Stimulated activated CD4-positive, alpha-beta T cell treated with anti-CD3 and anti-CD28 coated beads, Interleukin-12 subunit alpha, Interleukin-12 subunit beta, amount 100 ng/mL, for 4 hours (primary cell): ENCODE measurements at places on chromosomes 4 and X.

DNA sequence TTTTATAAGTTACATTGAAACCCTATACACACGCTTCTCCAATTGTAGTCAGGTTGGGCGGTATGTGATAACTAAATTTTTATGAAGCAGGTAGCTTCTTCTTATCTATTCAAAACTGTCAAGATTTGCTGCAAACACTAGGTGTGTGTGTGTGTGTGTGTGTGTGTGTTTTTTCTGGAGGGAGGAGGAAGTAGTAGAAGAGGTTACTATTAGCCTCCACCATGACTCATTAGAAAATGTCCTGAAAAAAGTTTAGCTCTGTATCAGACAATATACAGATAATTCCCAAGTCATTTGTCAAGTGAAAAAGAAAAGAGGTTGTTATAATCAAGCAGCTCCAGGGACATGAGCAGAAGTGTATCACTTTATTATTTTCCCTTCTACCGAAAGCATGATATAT lies 33.9 kb downstream of the PCDH7 start:
- no peak for DNase-seq

DNA sequence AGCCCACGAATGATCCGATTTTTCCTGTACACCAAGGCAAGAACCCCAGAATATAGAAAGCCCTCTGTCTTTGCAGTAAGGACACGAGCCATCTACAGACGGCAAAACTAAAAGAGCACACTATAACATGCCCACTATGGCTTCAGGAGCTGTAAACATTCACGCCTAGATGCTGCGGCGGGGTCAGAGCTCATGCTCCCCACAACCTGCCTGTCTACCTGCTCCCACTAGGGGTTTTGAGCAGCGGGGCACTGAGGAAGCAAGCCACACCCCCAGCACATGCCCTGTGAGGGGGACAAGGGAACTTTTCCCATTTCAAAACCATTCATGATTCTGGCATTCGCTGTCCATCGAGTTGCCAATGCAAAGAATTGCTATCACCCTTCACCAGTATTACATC lies 144.8 kb downstream of the PAPSS1 start:
- no peak for DNase-seq

DNA sequence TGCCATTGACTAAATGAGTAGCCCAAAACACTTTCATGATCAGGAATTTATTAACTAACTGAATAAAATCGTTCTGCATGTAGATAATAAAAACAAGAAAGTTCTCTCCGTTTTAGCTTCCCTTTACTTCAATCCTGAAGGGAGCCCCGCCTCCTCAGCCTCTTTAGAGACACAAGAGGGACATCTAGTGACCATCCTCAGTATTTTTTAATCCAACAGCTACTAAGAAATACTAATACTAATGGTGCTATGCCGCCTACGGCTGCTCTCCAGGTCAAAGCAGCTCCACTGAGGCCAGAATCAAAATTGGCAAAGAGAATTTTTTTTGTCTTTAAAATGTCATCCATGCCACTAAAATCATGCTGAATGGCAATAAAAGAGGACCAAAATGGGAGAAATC lies 3.2 kb upstream of the PCDH19 start:
- no peak for DNase-seq

DNA sequence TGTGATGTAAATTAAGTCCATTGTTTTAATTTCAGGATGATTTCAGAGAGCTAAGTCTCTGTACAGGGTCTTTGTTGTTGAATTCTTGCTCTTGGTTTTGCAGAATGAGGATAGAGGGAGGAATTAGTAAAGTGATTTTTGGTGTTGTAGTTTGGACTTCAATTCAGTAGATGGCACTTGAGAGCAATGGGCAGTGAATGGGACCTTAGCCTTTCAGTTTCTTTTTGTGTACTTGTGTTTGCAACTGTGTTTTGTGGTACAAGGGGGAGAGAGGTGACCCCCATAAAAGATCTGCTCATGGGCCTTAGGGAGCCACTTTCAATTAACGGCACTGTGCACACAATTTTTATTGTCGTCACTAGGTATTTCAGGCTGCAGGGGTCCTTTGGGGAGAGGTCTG lies 340.0 kb downstream of the DCAF12L2 start:
- no peak for DNase-seq

DNA sequence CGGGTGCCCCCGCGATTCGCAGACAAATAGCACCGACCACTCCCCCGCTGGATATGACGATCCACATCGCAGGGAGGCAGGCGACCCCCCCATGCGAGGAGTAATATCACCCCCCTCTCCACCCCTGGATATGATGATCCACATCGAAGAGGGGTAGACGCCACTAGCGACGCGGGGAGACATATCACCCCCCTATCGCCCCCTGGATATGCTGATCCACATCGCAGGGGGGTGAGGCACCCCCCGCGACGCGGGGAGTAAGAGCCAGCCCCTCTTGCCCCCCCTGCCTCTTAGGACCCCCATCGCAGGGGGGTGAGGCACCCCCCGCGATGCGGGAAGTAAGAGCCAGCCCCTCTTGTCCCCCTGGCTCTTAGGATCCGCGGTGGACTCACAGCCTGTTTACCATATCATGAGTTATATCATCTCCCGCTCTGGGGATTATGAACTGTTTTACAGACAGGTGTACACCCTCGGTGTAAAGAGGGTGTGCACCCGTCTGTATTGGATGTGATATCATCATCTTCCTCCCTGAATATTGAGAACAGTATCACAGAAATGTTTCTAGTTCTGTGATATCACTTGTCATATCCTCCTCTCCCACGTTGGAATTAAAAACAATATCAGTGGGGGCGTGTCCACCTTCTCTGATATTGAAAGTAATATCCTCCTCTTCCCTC lies 22.7 kb upstream of the DRD5 start:
- no peak for DNase-seq

GRCh38 chrX:134364711-134365110 lies 95.3 kb upstream of the HPRT1 start:
- no peak for DNase-seq

DNA sequence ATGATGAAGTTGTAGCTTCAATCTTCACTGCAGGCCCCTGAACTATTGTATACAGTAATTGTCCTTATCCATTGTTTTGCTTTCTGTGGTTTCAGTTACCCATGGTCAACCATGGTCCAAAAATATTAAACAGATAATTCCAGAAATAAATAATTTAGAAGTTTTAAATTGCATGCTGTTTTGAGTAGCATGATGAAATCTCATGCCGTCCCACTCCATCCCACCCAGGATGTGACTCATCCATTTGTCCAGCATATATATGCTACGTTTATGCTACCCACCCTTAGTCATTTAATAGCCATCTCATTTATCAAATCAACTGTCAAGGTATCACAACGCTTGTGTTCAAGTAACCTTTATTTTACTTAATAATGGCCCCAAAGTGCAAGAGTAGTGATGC lies 34.5 kb downstream of the IQCM start:
- no peak for DNase-seq

- no peak for DNase-seq
Measured at GRCh38 chrX:57138674-57139073, 1.5 kb upstream of the SPIN2A start.

DNA sequence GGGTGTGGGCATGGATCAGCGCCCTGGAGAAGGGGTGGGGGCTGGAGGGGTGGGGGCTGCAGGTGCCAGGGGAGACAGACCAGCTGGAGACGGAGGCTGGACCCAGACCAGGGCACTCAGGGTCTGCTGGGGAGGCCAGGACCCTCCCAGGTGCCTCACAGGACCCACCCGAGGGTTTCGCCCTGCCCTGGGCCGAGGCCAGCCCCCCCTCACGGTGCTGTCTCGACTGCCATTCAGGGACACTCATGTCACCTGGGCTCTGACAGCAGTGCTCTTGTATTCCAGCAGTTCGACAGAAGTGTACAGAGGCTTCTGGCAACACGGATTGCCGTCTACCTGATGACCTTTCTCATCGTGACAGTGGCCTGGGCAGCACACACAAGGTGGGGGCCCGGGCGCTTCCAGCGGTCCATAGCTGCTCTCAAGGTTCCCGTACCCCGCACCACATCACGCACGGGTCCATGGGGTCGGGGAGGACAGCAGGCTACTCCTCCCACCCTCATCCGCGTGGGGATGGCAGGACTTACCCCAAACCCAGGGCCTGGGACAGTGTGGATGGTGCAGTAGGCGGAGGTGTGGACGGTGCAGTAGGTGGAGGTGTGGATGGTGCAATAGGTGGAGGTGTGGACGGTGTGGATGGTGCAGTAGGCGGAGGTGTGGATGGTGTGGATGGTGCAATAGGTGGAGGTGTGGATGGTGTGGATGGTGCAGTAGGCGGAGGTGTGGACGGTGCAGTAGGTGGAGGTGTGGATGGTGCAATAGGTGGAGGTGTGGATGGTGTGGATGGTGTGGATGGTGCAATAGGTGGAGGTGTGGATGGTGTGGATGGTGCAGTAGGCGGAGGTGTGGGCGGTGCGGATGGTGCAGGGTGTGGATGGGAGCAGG lies 18.1 kb downstream of the TMEM175 start:
- no peak for DNase-seq

GRCh38 chr4:7843831-7844593 lies 95.6 kb downstream of the AFAP1 start:
- peak; percentile 74 for DNase-seq

- no peak for DNase-seq
Measured at GRCh38 chrX:5559386-5559785, 669.3 kb downstream of the NLGN4X start.

DNA sequence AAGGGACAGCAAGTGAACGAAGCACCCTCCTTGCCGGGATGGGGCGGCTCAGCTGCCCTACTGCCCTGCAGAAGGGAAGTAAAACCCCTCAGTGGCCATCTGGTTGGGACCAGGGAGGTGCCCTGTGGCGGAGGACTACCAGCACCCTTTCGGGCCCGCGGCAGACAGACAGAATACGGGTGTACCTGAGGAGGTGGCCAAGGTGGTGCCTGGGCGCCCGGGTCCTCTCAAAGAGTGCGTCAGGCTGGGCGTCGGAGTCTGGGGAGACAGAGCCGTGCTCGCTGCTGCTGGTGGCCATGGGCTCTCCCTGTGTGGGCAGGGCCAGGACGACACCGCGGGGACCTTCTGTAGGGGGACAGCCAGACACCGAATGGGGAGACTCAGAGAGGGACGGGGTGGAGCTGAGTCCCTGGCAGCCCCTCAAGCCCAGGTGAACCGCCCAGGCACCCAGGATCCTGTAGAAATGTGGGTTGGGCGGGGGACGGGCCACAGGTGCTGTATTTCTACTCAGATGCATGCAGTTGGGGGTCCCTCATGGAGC lies 29.7 kb downstream of the PDHA1 start:
- no peak for DNase-seq

- no peak for DNase-seq
Measured at GRCh38 chrX:828411-828959, 197.9 kb downstream of the SHOX start.

- DNase-seq: no peak
Measured at GRCh38 chr4:2836391-2836859, 7.2 kb upstream of the ADD1 start.

GRCh38 chr4:101367201-101367600 lies 19.9 kb upstream of the PPP3CA start:
- no peak for DNase-seq

DNA sequence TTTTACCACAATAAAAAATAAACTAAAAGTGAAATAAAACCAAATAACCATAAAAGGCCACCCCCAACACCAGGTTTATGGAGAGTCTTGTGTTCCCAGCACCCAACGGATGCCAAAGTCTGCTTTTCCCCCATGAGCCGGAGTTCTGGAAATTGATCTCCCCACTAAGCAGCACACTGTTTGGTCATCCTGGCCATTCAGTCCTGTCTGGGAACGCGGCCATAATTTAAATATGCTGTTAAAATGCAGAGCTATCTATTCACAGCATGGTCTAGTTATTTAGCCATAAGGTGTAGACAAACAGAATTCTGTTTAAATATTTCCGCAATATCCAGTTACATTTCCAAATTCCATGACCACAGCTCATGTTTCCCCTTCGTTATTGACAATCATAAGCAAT lies 129.6 kb upstream of the TBL1X start:
- no peak for DNase-seq

DNA sequence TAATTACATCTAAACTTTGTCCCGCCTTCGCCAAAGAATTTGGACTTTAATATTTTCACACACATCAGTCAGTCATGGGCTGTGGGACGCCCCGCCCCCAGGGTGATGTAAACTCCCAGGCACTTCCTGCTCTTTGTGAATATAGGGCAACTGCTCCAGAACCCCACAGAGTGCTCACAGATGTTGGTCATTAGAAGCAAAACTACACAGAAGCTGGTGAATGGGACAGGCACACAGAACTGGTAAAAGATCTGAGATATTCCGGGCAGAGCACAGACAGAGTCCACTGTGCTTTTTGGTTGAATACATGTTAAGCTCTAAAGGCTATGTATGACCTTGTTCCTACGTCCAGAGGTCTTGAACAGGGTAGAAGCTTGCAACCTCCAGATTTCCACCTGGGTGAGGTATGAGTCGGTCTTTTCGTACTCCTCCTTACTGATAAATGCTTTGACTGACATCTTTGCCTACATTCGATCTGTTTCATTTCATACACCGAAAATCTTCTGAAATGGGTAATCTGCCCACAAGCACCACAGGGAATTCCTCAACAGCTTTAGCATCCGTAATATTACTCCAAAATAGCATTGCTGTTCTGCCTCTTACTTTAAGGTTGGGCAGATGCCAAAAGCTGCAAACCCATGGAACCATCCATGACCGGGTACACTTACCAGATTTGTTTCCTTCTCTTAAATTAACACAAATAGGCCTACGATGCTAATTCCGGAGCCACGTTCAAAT lies 144.6 kb downstream of the AMELX start:
- DNase-seq: no peak

DNA sequence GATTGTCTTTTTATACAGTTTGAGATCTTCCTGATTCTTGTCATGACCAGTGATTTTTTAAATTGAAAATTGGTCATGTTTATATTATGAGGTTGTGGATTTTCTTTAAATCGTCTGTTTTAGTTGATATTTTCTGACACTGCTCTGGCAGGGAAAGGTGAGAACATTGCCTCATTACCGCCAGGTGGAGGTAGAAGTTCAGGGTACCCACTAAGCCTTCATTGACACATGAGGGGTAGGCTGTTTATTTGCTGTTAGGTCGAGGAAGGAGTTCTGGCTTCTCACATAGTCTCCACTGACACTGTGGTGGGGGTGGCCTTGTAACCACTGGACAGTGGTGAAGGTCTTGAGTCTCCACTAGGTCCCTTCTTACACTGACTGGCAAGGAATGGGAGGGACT lies 117.6 kb upstream of the GPR101 start:
- no peak for DNase-seq

GRCh38 chr4:168882650-168883233 lies 127.3 kb downstream of the CBR4 start:
- no peak for DNase-seq

GRCh38 chr4:14428125-14428524 lies 574.2 kb upstream of the CPEB2 start:
- DNase-seq: no peak

DNA sequence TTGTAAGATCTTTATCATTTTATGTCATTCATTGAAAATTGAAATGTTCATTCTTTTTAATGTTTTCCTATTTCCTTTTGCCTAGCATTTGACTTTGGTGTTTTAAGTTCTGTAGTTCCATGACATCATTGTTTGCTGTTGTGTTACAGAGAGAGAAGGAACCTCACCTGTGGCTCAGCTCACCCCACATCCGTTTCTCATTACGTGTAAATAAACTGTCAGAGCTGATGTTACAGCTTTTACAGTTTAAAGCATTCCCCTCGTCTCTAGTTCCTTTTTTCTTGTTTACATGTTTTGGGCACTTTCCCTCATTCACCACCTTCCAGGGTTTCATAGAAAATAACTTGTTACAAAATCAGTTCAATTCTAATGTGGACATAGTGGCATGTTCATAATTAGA lies 137.2 kb downstream of the FNIP2 start:
- no peak for DNase-seq

GRCh38 chr4:95742872-95743271 lies 97.0 kb upstream of the PDHA2 start:
- no peak for DNase-seq
